Stimulated activated CD4-positive, alpha-beta T cell treated with anti-CD3 and anti-CD28 coated beads, Interleukin-1b, Interleukin-23, amount 100 ng/mL, for 24 hours (primary cell): ENCODE measurements at places on chromosomes 2 and 18.

GRCh38 chr18:22563164-22563583 lies 145.5 kb upstream of the CTAGE1 start:
- DNase-seq = no peak

DNA sequence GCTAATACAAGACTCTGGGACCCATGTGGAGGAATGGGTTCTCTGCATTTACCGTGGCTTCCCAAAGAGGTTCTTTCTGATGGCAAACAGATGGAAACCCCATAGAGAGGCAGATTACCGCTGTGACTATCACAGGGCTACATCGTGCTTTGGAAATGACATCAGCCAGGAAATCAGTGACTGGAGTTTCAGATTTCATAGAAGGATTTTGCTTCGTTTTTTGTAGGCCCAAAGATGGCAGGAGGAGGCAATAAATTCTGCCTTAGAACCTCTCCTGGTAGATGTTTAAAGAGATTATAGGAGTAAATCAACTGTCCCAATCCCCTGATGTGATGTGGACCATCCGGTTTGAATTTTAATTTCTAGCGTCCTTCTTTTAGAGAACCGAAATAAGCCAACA lies 214.1 kb downstream of the AGPS start:
- DNase-seq = no peak

GRCh38 chr2:41990688-41991087 lies 57.1 kb upstream of the PKDCC start:
- no peak for DNase-seq

- peak; percentile 34 for DNase-seq
Measured at GRCh38 chr2:161166538-161167409, 6.5 kb downstream of the TANK start.

- no peak for DNase-seq
Measured at GRCh38 chr2:145096582-145096981, 576.7 kb upstream of the ZEB2 start.

- no peak for DNase-seq
Measured at GRCh38 chr2:170578606-170579005, 136.5 kb upstream of the SP5 start.

- no peak for DNase-seq
Measured at GRCh38 chr2:185854885-185855284, 116.3 kb downstream of the FSIP2 start.

DNA sequence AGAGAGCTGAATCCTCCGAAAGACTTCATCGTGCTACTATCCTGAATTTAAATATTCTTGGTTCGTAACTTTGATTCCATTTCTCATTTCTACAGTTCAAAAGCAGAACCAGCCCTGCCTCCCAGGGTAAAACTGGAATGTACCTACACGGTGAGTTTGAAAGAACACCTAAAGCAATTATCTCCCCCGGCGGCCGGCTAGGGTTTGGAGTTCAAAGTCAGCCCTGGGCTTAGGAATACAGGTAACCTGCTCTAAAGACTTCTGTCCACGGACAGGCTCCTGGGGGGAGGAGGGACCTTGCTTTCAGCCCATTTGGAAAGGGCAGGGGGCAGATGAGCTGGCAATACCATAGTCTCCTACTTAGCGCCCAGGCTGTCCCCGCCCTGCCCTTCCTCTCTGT lies 32.3 kb downstream of the CYP27C1 start:
- DNase-seq = no peak

GRCh38 chr2:139259422-139260051 lies 479.3 kb upstream of the NXPH2 start:
- DNase-seq = no peak

GRCh38 chr18:22489704-22490103 lies 72.0 kb upstream of the CTAGE1 start:
- DNase-seq = no peak

DNA sequence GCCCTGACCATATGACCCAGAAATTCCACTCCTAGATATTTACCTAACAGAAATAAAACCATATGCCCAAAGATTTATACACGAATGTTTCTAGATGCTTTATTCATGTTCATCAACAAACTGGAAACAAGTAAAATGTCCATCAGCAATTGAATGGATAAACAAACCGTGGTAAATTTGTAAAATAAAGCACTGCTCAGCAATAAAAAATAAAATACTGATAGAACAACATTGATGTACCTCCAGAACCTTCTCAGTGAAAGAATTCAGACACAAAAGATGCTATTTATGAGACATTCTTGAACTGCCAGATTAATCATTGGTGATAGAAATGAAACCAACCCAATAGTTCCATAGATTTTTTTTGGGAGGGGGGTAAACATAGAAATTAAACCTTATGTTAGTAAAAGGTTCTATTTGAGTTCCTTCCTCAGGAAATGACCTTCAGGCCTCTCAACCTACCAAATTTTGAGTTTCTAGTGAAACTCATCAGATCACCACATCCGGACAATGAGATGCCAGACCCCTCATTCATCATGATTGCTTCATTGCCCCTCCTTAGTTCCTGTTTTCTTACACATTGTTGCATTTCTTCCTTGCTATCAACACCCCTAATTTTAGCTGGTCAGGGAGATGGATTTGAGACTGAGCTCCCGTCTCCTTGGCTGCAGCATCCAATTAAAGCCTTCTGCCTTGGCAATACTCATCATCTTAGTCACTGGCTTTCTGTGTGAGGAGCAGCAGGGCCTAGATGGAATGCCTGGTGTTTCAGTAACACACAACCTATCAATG lies 203.5 kb downstream of the LPIN1 start:
- no peak for DNase-seq

GRCh38 chr2:127621981-127622431 lies 23.9 kb upstream of the GPR17 start:
- DNase-seq = no peak

GRCh38 chr2:187138265-187138664 lies 289.3 kb upstream of the ZSWIM2 start:
- DNase-seq = no peak

- DNase-seq = no peak
Measured at GRCh38 chr2:238267341-238267710, 21.1 kb downstream of the PER2 start.

DNA sequence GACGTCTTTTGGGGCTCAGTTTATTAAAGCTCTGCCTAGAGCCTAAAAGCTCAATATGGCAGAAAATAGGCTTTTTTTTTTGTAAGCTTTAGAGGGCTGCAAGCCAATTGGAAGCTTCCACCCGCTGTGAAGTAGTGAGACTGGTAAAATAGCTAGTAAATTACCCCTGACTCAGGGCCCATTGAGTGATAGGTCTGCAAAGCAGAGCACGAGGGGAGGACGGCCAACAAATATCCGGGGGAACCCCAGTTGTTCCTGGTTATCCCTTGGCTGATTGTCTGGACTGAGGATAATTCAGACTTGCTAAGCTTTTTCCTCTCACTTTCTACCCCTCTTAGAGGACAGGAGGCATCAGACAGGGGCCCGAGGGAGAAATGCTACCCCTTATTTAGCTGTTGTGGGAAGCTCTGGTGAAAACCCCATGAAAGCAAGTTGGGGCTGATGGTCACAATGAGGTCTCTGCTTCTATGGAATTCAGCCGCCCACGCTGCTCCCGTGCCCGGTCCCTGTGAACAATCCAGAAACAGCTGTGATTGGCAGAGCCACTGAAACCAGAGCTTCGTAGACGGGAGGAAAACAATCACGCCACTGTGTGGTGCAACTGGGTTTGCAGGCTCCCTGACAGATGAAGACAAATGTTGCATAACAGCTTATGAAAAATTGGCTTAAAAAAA lies 141.9 kb upstream of the LGALSL start:
- no peak for DNase-seq

DNA sequence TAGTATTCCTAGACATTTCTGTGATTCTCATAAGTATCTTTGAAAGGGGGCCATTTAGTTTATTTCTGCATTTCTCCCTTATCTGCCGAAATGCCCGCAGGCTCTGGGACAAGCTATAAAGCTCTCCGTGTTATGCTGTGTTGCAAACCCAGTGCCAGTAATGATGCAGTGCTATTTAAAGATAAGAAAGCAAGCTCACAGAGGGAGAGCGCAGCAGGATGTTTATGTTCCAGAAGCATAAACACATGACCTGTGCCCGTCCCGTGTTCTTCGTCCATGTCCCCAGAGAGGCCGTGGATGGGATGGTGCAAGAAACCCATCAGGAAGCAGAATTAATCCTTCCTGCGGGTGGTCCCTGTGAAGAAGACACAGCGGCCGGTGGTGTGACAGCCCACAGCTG lies 99.4 kb downstream of the NEDD4L start:
- no peak for DNase-seq

DNA sequence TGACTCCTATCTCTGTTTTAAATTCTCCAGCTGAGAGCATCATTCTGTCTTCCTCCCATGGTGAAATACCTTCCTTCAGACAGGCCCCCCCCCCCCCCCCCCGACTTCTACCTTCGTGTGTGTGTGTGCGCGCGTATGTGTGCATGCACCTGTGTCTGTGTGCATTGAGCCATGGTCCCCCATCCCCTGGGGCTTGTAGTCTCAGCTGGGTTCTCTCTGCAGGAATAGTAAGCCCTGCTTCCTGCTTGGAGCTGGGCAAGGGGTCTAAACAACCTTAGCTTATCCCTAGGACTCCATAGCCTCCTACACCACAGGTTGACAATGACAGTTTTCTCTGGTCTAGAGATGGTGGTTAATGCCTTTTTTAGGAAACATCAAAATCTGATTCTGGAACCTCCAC lies 427.5 kb upstream of the KLHL29 start:
- DNase-seq = no peak
